ENCODE measurements at places on chromosomes 2 and 18.
A peak's percentile ranks its signal among the peaks of the same experiment; 100 is the strongest.

- no peak for DNase-seq
These were observed 229.7 kb downstream of the KLHL29 start for GRCh38 chr2:23614701-23615100.

GRCh38 chr18:3008541-3008940, 4.4 kb downstream of the LPIN2 start:
- no peak for DNase-seq

- DNase-seq, result no peak
These were observed 104.6 kb upstream of the KLHL29 start for GRCh38 chr2:23280401-23280800.

- DNase-seq, result no peak
These were observed 10.3 kb upstream of the ZBTB7C start for GRCh38 chr18:48419277-48420022.

- no peak for DNase-seq
These were observed 223.8 kb downstream of the ATAD2B start for GRCh38 chr2:23703037-23703582.

DNA sequence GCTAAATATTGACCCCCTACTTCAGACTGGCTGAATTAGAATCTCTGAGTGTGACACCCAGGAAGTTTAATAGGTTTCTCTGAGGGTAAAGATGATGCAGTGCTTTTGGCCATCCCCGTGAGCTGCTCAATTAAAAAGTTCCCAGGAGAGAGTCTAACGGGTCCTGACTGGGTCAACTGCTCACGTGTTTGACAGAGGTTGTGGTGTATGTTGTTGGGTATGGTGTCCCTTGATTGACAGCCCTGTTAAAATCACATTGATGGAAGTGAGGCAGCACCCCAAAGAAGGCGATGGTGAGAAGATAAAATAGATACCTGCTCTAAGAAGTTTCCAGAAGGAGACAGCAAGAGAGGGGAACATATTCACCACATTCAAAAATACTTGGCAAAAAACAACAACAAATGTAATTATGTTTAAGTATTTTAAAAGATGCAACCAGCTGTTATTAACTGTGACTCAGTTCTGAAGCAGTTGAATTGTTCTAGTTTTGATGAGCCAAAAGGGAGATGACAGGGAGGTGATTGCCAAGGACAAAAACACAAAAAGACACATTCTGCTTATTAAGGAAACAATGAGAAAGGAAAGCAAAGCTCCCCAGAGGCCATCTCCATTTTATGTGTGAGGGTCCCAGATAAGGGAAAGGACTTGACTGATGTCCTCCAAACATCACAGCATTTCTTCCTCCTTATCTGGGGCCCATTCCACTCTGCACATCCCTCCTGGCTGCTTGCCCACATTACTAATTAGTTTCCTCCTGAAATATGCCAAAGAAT, 11.5 kb upstream of the GMCL1 start:
- no peak for DNase-seq

DNA sequence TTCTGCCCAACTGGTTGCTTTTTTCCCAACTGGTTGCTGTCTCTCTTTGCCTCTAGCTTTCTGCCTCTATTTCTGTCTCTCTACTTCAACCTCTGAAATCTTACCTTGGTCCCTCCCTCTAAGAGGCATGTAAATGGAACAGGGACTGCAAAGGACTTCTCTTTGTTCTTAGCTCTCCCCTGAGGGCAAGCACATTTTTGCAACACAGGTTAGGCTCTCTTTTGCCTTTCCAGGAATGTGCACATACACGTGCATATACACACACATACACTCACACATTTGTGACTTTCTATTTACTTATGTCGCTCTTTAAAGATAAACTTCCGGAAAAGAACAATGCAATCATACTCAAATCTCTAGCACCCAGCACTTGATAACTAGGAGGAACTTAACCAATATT, 262.6 kb upstream of the DDX18 start:
- DNase-seq, result no peak

- no peak for DNase-seq
These were observed 178.8 kb upstream of the RAB6C start for GRCh38 chr2:129800686-129801085.

DNA sequence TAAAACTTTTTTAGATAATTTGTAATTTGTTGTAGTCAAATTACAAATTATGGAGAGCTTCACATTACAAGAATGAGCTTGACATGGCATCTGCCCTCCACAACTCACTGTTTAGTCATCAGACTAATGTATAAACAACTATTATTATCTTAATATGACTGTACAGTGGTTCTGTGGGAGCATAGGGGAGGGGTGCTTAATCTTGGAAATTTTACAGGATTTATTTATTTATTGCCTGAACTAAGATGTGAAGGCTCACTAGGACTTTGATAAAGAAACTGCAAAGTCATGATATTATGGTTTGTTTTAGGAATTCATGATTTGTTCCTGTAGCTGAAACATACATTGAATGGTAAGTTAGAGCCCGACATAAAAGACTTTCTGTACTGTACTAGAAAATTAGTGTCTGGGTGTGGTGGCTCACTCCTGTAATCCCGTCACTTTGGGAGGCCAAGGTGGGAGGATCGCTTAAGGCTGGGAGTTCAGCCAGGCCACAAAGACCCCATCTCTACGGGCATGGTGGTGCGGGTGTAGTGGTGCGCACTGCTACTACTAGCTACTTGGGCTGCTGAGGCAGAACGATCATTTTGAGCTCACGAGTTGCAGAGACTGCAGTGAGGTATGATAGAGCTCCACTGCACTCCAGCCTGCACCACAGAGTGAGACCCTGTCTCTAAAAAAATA, 2.1 kb downstream of the MARCHF7 start:
- no peak for DNase-seq

DNA sequence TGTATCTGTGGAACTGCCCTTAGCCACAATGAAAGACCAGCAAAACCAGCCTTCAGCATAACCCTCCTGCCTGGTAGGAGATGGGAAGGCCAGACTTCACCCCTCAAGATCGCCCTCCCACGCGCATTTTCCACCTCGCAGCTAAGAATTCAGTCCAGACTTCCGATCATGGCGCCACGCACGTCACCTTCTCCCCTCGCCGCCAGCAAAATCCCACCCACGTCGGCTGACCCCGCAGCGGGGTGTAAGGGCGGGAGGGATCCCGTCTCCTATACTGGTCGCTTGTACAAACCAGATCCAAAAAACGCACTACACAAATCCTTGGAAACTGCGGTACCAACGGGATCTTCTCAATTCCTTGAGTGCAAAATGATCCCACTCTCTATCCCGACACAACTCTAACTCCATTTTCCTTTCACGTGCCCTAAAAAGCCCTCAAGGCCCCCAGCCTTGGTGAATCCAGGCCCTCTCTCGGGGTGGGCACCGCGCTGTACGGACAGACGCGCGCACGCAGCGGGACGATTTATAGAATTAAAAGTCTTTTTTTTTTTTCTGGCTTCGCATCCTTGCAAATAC, 1.0 kb upstream of the BMPR2 start:
- peak; percentile 47 for DNase-seq

DNA sequence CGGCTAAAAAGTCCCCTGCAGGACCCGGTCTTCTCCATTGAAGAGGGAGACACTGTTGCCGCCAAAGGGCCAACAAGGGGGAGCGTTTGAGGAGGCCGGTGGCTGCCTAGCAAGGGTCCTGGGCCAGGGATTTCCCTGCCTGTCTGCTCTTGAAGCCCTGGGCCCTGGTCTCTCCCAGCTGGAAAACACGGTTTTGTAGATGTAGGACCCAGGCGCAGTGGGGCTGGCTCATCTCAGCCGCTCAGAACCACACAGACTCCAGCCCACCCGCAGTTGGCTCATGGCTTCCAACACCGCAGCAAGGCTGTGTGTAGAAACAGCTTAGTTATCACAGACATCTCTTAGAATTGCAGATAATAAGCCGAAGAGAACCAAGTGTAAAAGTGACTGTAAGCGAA, 57.1 kb upstream of the TWIST2 start:
- DNase-seq, result no peak

GRCh38 chr2:80058562-80058961, 246.0 kb downstream of the LRRTM1 start:
- DNase-seq, result no peak

DNA sequence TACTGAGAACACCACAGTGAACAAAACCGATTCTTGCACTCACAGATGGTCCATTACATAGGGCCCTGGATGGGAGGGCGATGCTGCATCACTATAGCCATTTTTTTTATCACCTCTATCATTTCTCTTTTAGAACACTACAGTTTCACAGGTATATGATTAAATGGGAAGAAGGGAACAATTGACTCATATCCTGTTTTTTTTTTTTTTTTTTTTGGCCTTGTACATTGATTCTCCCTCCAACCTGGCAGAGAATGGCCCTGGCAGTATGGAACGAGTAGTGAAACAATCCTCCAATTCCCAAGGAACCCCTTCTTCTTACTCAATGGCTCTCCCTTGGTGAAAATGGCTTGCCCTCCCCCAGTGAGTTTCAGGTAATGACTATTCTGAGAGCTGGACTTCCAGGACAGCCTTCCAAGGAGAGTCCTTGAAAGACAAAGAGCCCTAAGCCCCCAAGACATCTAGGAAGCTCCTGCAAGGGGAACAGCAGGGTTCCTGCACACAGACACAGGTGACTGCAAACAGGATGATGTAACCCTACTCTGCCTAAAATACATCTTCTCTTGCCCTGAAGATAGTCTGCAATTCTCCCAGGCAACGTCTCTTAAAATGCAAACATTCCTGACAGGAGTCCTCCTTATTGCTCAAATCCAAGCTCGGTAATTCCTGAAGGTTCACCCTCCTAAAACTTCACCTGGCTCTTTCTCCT, 405.4 kb downstream of the SETBP1 start:
- no peak for DNase-seq
